ENCODE measurements at places on chromosomes 3 and 15.

GRCh38 chr3:5160940-5161858 is 26.3 kb upstream of the EDEM1 start:
- no peak for DNase-seq

DNA sequence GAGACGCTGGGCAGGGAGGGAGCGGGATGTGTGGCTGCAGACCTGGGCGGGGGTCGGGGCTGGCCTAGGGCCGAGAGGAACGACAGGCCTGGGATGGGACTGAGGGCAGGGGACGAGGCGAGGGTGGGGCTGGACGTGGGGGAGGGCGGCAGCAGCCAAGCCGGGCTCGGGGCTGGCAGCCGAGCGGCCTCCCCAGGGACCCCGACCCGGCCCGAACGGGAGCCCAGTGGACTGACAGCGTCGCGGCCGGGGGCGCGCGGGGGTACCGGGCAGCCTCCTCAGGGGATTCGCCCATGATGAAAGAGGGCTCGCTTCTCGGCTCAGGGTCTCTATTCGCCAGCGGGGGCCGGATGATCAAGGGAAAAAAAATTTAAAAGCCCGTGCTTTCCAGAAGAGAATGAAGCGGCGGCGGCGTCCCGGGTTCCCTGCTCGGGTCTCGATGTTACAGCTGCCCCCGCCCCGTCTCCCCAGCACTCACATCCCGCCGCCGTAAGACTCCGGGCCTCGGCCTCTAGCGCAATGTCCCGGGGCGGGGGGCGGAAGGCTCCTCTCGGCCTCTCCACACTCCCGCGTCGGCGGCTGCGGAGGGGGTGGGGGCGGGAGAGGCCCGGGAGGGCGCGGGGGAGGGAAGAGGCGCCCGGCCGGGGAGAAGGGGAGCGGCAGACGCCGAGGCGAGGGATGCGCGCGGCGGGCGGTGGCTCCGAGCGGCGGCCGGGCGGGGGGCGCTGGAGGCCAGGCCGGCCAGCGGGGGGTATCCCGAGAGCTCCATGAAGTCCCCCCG is 4.3 kb downstream of the PTH1R start:
- DNase-seq = no peak

GRCh38 chr3:24713516-24713915 is 218.9 kb upstream of the THRB start:
- no peak for DNase-seq

GRCh38 chr15:60508442-60508841 is 29.5 kb upstream of the ICE2 start:
- DNase-seq = no peak

GRCh38 chr3:70770650-70771049 is 458.2 kb upstream of the MDFIC2 start:
- DNase-seq = no peak
